Neural crest cell (in vitro differentiated cells): ENCODE measurements at places on chromosomes 13 and 19. TPM values are rescaled to one million over a fixed set of nuclear protein-coding genes. Genes with fewer than 3 reads are reported as not detected.

Gene OLFM2
- 6.8 and 7.3 TPM in 2 replicates for total RNA-seq

DNA sequence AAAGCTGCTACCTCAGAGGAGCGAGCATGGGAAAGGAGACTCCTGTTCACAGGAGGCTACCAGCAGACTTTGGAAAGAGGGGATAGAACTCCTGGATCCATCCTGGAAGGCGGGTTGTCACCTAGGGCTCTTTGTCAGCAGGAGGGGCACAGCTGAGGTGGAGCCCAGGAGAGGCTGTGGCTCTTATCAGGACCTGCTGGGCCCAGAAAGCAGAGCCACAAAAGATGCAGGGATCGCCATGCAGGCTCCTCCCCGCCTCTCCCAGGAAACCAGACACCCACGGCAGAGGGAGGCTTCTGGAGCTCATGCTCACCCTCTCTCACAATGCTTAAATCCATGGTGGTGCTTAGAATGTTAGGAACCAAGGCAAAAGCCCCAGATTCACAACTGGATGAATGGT, 994.2 kb downstream of the UQCRFS1 start:
- peaks cover 4% of the 10 kb centered on the region for H3K4me1 ChIP-seq
- peaks cover 30% of the 10 kb centered on the region for H3K27me3 ChIP-seq
- H3K36me3 ChIP-seq: no peaks in the 10 kb centered on the region
- H3K4me3 ChIP-seq: no peak overlapping the region

- H3K36me3 ChIP-seq: peaks cover 7% of the 10 kb centered on the region
- H3K4me1 ChIP-seq: no peaks in the 10 kb centered on the region
- DNase-seq: no peak
- H3K27ac ChIP-seq: no peak overlapping the region
- H3K27me3 ChIP-seq: no peaks in the 10 kb centered on the region
Observed at GRCh38 chr13:84400706-84401105, 518.4 kb upstream of the SLITRK1 start.

- no peak for DNase-seq
- no peak overlapping the region for H3K4me3 ChIP-seq
- H3K36me3 ChIP-seq: no peaks in the 10 kb centered on the region
- H3K4me1 ChIP-seq: no peaks in the 10 kb centered on the region
- no peak overlapping the region for H3K27ac ChIP-seq
Observed at GRCh38 chr19:45110851-45111266, 17.9 kb downstream of the PPP1R37 start.

DNA sequence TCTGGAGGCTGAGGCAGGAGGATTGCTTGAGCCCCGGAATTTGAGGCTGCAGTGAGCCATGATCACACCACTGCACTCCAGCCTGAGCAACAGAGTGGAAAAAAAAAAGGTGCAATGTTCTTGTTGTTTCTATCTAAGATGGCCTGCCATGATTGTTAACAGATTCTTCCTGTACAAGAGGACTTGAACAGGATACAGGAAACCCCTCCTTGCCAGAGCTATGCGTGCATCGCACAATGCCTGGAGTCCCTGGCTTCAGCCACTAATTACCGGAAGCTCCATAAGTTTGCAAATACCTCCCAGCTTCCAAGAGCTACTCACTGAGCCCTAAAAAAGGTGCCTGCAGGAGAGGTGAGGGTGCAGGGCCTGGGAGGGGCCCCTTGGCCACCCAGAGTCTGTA, 13.1 kb upstream of the HIF3A start:
- H3K36me3 ChIP-seq: no peaks in the 10 kb centered on the region
- H3K4me3 ChIP-seq: no peak overlapping the region
- peaks cover 9% of the 10 kb centered on the region for H3K27me3 ChIP-seq

GRCh38 chr13:113121928-113122471, 599 bp upstream of the F10 start:
- no peak overlapping the region for H3K4me3 ChIP-seq
- no peak overlapping the region for H3K27ac ChIP-seq
- no peaks in the 10 kb centered on the region for H3K36me3 ChIP-seq
- H3K4me1 ChIP-seq: peaks cover 12% of the 10 kb centered on the region
- H3K27me3 ChIP-seq: peaks cover 3% of the 10 kb centered on the region

GRCh38 chr19:15161028-15161984, 39.5 kb downstream of the NOTCH3 start:
- no peak overlapping the region for H3K4me3 ChIP-seq
- no peaks in the 10 kb centered on the region for H3K27me3 ChIP-seq
- no peak overlapping the region for H3K27ac ChIP-seq
- no peaks in the 10 kb centered on the region for H3K4me1 ChIP-seq
- H3K36me3 ChIP-seq: peaks cover 41% of the 10 kb centered on the region
